ENCODE measurements at places on chromosomes 7 and 10. TPM values are rescaled to one million over a fixed set of nuclear protein-coding genes. Genes with fewer than 3 reads are reported as not detected.
A peak's percentile ranks its signal among the peaks of the same experiment; 100 is the strongest.

GRCh38 chr7:44875241-44875640 lies 10.1 kb downstream of the PURB start:
- DNase-seq, result no peak

- DNase-seq, result peak; percentile 91
These were observed 9.3 kb downstream of the NOD1 start for GRCh38 chr7:30469303-30469702.

- no peak for DNase-seq
These were observed 84.9 kb upstream of the LRRN3 start for GRCh38 chr7:111006040-111006439.

- DNase-seq, result no peak
These were observed 13.0 kb upstream of the KCNIP2 start for GRCh38 chr10:101856626-101857025.

DNA sequence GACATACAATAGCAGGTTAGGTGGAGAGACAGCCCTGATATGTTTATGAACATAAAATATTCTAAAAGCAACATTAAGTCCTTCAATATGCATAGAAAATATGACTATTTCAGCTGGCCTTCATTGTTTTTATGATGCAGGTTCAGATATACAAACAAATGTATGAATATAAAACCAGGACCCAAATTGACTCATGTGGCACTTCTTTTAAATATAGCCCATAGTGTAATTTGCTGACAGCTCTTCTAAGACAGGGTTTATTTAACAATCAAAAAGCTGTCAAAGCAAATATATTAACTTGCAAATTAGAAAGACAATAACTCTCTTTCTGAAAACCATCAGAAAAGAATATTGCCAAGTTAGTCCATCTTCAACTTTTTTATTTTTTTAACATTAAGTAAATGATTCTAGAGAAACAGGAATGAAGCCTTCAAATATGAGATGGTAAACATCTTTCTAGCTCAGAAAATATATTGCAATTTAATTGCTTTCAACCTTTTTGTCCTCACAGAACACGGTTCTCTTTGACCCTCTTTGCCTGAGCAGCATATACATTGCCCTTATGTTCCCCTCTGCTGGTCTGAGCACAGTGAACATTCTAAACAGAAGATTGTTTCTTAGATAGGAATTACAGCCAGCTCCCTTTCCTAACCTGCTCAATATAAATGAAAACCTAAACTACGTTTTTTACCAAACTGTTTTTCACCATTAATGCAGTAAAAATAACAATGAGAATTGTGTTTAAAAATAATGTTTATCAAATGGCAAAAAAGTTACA lies 82.8 kb downstream of the CACNA2D1 start:
- DNase-seq, result no peak

DNA sequence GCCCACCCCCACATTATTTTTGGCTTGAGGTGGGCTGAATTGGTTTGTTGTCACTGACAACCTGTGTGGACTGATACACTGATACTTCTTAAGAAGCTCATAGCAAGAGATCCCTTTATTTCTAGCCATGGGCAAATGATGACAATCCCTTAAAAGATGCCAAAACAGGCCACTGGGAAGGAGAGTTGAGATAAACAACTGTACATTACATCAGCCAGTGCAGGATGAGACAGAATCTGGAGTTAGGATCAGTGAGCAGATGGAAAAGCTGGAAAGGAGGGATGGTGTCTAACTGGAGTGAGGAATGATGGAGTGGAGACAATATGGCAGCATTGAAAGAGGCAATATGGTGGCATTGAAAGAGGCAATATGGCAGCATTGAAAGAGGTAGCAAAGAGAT lies 195.9 kb upstream of the LYZL2 start:
- no peak for DNase-seq

DNA sequence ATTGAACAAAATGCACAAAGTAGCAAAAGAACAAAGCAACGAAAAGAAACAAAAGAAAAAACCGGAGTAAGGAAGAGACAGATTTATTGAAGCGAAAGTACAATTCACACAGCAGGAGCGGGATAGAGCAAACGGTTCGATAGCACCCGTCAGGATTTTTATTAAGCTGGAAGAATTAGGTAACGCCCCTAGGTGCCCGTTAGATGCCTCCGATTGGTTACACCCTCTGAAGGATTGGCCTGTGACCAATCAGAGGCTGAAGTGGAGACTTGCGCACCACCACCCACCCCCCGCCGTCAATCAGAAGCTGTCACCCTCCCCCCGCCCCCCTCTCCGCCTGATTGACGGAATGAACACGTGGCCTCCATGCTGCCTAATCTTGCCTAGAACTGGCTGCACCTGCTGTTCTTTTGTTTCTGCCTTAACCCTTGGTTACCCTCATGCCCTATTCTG lies 16.8 kb downstream of the OCM2 start:
- DNase-seq, result no peak

GRCh38 chr10:28734938-28735759 lies 57.8 kb downstream of the BAMBI start:
- peak; percentile 91 for DNase-seq

DNA sequence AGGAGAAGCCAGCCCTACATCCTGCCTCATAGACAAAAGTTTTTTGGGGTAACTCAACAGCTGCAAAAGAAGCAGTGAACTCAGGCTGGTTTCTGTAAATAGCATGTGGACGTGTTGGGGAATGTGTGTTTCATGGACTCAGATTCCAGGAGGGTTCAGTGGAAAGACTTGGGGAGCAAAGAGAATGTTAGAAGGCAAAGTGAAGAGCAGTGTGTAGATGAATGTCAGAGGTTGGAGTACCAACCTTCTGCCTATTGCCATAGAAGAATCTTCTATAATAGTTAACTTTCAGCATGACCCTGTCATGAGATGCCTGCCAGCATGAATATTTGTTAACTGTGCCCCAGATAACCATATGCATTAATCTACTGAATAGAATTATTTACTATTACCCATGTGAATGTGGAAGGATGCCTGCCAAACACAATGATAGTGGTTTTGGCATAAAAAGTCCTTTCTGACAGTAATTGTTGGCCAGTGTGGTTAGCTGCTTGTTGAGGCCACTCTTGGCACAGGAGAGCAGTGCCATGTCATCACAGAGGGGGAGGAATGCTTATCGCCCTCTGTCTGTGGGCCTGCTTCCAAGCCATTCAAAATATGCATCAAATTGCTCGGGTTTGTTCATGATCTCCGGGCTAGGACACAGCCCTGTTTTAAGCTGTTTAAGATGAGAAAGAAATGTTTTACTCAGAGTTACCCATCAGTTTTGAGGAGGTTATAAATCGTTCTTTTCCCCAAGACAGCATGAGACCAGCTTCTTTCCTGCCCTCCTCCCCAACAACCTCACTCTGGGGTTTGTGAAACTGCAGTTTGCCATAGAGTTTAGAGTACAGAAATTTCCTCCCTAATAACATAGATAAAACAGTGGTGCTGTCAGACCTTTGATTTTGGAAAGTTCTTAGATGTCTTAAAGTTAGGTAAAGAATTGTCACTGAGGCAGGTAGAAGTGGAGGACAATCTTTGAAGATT lies 165.3 kb downstream of the WNT2 start:
- DNase-seq, result peak; percentile 80

- DNase-seq, result no peak
These were observed 327.0 kb downstream of the RNLS start for GRCh38 chr10:88256013-88256680.

- peak; percentile 32 for DNase-seq
These were observed 28.0 kb upstream of the TNS3 start for GRCh38 chr7:47609803-47610452.

- no peak for DNase-seq
These were observed 7.2 kb upstream of the CALML3 start for GRCh38 chr10:5517546-5517945.

DNA sequence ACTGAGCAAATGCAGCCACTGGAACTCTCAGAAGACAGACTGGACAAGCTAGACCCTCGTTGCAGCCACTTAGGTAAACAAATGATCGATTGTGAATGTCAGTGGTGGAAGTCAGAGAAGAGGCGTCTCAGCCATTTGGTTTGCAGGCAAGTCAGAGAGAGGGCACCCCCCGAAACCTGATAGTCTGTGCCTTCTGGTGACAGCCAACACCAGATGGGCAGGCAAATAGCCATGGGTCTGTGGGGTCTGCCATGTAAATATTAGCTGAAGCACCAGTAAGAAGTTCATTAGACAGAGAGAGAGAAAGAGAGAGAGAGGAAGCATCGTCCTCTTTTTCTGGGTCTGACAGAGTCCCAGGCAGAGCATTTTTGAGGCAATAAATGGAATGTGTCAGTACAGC lies 5.4 kb downstream of the PPP1R17 start:
- no peak for DNase-seq

GRCh38 chr10:45454262-45454661 lies 80.2 kb downstream of the ALOX5 start:
- DNase-seq, result no peak

DNA sequence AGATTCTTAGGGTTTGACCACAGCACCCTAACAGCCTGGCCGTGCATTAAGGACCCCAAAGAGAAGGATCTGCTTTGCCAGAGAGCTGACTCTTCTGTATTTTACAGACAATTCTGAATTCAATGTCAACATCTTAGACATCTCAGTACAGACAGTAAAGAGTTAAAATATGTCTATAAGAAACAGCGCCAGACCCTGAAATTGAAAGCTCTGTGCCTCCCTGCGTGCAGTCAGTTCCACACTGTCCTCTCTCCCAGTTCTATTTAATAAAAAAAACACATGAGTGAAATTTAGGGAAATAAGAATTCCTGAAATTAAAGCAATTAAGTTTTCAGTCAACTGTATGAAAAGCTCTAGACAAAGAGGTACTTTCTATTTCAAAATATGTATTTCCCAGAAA lies 45.1 kb downstream of the MET start:
- no peak for DNase-seq

GRCh38 chr10:34235164-34235832 lies 579.8 kb downstream of the PARD3 start:
- DNase-seq, result peak; percentile 76

- no peak for DNase-seq
These were observed 144.0 kb upstream of the ASAH2 start for GRCh38 chr10:50395271-50395670.

DNA sequence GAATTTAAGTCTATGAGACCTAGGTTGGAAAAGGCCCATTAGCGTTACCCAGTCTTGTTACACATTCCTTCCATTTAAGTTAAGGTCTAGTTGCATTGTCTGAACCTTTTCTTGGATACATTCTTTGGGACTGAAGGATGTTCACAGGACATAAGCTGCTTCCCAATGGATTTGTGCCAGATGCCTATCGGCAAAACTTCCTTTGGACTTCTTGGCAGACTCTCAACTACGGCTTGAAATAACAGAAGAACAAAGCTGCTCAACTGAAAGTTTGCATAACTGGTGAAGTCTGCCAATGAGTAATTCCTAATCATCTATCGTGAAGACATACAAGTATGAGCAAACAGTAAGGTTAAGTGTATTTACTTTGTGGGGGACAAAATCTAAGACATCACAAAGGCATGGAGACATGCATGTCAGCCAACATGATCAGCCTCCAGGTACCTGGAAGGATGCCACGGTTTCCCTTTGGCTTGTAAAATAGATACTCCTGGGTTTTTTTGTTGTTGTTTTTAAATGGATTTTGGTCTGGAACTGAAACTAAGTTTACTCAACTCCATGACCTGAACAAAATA lies 35.4 kb downstream of the MALSU1 start:
- peak; percentile 94 for DNase-seq

DNA sequence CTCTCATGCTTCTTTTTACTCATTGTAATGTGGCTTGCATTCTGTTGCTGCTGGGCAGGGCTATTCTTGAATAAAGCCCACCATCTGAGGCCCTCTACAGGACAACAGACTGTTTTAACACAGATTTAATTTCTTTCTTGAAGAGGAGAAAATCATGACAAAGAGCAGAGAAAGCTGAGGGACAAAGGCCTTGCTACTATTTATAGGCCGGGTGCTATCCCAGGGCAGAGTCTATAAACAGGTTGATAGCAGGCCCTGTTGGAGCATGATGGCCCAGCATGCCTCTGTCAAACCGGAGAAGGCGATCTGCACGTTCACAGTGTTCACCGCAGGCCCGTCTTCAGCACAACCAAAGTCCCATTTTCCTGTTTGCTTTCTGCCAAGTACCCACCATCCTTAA lies 3.0 kb downstream of the VIPR2 start:
- no peak for DNase-seq

DNA sequence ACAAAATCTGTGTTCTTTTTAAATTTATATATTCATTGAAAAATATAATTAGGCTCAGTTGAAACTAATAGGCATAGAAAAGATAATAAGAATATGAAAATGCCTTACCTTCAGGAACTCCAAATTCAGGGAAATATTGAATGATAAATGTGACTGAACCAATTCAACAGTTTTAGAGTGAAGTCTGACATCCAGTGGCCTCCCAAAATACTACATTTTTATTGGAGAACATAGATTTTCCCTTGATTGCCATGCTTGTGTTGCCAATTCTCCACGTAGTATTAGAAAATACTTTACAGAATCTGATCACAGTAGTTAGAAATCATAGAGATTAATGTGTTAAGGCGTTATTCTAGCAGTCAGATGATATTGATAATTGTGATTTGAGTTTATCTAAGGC lies 1246.7 kb downstream of the GATA3 start:
- no peak for DNase-seq

MRC1 gene
- total RNA-seq, result not detected

DCLRE1C gene
- total RNA-seq, result 17.2 TPM

TAS2R41 gene
- not detected for total RNA-seq

TAS2R38 gene
- not detected for total RNA-seq

AQP1 gene
- not detected for total RNA-seq

PKD2L1 gene
- total RNA-seq, result not detected

PIP gene
- total RNA-seq, result not detected

GPR141 gene
- not detected for total RNA-seq

UTF1 gene
- not detected for total RNA-seq

GIMAP1 gene
- not detected for total RNA-seq

Measured in SJSA1 (cell line).